NCI-H2171 (cell line): ENCODE measurements at places on chromosomes 1 and 21.

GRCh38 chr1:193241132-193241827, 54.9 kb upstream of the B3GALT2 start:
- no peak for DNase-seq

DNA sequence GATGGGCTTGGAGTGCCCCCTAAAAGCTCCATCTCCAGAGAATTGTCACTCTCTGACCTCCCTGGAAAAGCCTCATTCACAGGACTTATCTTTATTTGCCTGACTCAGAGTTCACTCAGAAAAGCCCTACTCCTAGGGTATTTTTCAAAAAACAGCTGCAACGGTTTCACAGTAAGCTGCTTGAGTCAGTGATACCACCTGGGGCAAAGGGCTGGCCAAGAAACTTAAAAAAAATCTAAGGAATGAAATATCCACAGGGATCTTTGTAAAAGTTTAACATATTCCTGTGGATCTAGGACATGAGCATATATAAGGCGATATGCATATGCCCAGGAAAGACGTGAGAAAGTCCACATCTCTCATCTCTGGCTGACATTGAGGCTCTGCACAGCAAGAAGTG, 33.8 kb upstream of the TSPAN2 start:
- no peak for DNase-seq

- DNase-seq, result no peak
These were observed 13.7 kb upstream of the IGFN1 start for GRCh38 chr1:201176940-201177339.

DNA sequence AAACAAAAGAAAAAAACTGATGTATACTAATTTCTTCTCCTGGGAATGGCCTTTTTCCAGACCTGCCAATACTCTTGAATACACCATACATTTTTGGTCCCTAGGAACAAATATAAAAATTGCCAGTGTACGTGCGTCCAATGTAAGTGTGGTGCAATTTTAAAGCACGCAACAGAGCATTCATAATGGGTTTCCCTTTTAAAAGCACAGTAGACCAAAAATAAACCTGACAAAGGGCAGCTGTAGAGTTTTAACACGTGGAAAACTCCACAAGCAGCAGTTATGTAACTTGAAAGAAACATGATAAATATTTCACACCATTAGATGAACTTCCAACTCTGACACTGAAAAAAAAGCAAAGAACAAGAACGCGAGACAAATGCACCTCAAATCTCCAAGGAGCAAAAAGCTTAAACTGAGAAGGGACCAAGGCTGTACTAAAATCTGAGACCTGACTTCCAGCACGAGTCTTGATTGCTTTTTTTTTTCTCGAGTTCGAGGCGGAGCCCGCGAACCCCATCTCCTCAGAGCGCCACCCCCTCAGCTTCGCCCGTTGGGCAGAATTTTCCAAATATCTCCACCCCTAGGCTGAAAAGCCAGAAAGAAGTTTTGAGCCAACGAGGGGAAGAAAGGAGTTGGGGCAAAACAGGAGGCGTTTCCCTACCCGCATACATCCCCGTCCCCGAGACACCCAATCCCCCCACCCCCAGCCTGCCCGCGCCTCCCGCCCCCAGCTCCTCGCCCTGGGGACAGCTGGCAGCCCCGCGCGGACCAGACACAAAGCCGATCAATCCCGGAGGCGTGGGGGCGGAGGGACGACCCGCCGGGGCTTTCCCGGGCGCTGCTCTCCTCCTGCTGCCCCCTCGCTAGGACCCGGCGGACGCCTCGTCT, at the start of gene JAM2:
JAM2 (plus strand) TSS at position 599 of the 891 bp plus-strand sequence. CDS start 564 bp downstream, outside the sequence.
- peak; percentile 54 for DNase-seq

GRCh38 chr1:77834771-77835334, 53.6 kb upstream of the NEXN start:
- DNase-seq, result no peak

- no peak for DNase-seq
These were observed 2.1 kb downstream of the ERG start for GRCh38 chr21:38496224-38496623.

GRCh38 chr1:214463596-214463995, 87.8 kb downstream of the PTPN14 start:
- DNase-seq, result no peak

- DNase-seq, result no peak
These were observed 416.6 kb downstream of the RWDD3 start for GRCh38 chr1:95650631-95651030.

GRCh38 chr1:8765198-8765597, 52.2 kb downstream of the RERE start:
- DNase-seq, result no peak

DNA sequence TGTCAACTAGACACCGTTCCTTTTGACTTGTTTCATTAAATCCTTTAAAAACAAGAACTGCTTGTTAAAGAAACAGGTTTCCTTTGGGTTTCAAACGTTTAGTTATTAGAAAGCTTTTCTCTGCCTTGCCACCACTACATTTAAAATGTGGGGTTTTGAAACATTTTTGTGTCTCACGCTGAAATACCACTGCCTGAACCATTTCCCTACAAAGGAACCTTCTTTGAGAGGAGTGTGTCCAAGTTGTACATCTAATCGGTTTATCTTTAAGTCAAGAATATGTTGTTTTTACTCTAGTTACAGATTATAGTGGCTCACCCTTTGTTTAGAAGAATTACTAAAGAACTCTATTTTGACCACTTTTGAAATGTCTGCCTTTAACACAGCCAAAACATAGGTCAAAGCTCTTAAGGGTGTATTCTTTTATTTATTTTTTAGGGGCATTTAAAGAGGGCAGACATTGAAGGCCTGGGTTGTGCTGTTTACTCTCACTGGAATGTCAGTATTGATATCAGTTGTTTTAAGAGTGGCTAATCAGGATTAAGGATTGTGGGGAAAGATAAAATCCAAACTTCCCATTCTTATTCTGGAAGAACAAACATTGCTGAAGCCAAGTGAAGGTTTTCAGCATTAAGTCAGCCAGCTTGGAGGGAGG, 143.4 kb downstream of the GALNT2 start:
- DNase-seq, result no peak

DNA sequence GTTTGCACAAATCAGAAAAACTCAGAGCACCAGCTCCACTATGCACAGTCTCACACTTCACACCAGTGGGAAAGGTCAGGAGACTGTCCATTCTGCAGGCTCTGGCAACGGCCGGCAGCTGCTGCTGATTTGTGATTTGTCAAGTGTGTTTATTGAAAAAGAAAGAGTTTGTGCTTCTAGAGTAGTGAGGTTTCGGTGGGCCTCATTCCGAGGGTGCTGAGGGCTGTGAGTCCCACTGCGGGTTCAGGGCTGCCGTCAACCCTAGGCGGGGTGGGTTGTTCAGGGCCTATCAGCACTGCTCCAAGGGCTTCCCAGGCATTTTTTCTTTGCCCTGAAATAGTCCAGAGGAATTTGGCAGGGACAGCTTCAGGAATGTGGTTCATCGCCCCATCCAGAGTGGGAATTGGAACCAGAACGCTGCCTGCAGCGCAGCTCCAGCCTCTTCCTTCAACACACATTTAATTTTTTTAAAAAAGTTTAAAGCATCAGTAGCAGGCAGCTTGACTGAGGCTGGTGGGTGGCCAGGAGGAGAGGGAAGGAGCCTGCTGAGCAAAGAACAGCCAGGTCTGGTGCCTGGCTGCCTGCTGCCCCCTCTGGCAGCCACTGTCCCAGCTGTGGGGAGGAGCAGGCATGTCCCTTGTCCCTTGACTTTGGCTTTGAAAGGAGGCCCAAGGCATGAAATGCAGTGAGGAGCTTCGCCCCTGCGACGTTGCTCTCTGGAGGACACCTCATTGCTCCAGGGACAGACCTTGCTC, 19.7 kb downstream of the STUM start:
- DNase-seq, result no peak

DNA sequence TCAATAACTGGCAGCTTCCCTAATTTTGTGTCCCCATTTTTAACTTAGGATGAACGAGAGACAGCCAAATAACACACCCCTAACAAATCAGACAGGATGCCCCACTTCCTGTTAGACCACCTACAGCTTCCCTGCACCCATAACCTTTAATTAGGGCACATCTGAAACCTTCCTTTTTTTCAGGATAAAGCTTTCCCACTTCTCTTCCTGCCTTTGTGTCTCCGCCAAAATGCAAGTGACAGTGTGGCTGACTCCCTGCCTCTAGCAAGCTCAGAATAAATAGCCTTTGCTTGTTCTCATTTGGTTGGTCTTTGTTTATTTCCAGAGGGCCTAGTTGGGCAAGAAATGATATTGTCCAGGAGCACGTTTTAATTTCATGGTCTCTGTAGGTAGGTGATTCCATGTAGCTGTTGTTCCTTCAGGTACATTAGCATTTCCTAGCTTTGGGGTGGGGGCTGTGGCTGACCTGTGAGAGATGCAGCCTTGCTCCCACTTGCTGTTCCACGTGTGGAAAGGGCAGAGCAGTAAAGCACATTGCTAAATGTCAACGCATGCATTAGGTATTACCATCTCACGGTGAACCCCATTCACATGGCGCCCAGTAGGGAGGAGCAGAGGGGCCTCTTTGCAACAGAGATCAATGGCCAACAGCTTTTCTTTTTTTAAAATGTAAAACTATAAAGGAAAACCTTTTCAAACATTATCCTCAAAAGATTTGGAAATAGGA, 154.9 kb downstream of the ST6GALNAC3 start:
- no peak for DNase-seq

DNA sequence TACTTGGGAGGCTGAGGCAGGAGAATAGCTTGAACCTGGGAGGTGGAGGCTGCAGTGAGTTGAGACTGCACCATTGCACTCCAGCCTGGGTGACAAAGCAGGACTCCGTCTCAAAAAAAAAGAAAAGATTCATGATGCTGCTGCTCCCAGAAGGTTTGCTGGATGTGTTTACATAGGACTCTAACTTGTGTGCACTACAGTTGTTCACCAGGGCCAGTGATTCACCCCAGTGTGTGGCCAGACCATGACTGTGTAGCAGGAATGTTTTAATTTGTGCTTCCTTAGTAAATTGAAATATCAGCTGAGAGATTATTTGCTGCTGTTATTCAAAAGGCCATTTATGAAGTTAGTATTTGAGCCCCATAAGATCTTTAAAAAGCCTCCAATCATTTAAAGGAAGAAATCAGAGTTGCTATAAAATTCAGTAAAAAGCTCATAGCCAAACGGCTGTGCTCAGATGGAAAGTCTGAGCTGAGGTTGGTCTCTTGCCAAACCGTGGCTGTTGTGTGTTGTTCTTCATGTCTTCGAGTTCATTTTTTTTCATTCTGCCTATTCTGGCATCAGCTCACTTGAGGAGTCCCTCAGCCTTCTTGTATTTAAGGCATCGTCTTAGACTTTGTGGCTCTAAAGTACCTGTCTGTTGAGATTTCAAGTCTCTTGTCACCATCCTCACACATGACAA, 18.1 kb upstream of the PGD start:
- DNase-seq, result no peak

GRCh38 chr1:241968611-241969010, 11.0 kb downstream of the BECN2 start:
- no peak for DNase-seq

GRCh38 chr1:58836408-58836807, 52.6 kb upstream of the JUN start:
- DNase-seq, result no peak

DNA sequence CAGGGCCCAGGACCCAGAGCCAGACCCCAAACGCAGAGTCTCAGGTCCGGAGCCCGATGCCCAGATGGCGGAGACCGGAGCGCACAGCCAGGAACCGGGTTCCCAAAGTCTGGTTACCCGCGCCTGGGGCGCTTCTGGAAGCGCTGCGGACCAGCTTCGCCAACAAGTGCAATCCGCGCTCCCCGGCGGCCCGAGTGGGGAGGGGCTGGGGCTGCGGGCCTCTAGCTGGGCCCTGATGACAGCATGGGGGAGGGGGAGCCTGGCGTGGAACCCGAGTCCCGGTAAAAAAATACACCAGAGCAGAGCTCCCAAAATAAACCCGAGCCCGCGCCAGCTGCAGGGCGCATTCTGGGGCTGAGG, 494 bp downstream of the NT5C1A start:
- DNase-seq, result no peak
